ENCODE measurements at places on chromosomes 3 and 15.

DNA sequence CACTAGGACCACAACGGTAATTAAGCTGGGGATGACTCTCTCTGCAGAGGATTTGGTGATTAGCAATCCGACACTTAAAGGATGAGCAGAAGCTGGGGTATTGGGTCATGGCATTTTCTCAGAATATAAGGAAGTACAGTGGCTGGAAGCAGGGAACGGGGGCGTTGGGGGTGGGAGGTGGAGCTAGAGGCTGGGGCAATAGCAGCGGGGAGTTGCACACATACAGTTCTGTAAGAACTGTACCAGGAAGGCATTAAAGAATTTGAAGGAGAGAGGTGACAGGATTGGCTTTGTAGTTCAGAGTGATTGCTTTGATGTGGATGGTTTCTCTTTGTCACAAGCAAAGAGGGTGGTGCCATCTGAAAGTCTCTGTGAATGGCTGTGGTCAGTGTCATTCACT, 28.2 kb downstream of the PSMD6 start:
- DNase-seq = no peak

DNA sequence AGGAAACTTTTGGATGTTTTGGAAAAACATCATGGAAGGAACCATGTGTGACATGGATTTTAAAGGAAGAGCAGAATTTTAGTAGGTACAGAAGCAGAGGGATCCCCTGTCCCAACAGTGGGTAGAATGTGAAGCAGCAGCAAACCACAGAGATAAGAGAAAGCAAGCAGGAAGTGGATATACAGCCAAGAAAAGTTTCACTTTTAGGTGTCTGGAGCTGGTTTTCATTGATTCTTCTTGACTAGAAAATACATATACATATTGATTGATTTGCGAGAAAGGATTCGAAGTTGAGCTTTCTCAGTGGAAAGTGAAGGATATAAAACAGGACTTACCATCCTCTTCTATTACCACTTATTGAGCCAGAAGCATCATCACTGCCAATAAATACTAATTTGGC, 133.5 kb downstream of the KCNMB2 start:
- no peak for DNase-seq

DNA sequence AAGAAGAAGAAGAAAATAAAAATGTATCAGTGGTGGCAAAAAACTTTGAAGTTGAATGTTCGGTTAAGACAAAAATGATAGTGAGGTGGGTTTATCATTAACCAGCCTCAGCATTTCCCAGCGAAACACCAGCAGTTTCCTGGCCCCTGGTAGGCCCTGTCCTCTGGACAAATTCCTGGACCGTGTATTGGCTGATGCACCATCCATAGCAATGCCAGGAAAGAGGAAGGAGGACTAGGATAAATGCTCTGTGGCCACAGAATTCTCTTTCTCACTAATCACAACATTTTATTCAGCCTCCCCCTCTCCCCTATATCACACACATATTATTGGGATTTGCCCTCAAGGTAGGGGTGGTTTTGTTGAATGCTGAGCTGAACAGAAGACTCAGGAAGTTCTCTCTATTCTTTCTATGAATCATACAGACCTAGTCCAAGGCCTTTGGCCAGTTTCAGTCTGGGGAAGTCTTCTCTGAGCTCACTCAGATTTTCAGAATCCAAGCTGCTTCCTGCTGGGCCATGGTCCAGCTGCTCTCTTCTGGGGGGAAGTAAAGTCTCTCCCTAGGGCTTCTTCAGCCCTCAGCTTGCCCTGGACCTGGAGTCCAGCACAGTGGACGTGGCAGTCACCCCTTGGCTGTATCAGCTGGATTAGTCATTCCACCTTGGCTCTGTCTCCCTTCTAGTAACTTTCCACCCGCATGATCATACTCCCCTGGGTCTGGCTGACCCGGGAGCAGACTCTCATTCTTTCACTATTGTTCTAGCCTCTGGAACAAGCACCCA, 27.6 kb downstream of the SLC28A1 start:
- DNase-seq = no peak

- no peak for DNase-seq
Measured at GRCh38 chr15:43769584-43770228, 7.1 kb downstream of the ELL3 start.

DNA sequence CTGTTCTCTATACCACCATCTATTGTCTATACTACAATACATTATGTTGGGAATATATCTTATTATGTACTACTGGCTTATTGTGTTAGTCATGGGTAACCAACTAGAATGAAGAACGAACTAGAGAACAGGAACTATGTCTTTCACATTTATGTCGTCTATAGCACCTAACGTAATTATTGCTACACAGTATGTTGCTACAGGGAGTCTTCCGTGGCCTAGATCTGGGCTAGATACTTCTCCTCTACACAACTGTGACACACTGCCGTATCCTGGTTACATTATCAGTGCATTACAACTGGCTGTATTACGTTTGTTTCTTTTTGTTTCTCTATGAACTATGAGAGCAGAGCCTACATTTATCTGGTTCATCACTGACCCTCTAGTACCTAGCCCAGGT, 34.0 kb downstream of the SCG5 start:
- DNase-seq = no peak

- DNase-seq = no peak
Measured at GRCh38 chr15:99165956-99166689, 61.2 kb downstream of the SYNM start.

DNA sequence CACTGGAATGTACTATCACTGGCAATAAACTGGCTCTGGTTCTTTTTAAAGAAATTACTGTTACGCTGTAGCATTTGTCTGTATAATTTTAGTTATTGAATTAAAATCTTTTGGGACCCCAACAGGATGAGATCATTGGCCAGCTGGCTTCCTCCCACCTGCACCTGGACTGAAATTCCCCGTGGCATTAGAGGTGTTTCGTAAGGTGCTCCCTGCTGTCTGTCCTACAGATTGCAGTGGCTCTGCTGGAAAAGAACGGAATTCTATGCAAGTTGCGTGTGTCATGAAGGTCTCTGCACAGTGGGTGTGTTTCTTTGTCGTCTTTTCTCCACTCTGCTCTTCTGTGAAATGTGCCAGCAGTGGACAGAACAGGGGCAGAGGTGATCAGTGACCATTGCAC, 383.4 kb downstream of the PTPRG start:
- DNase-seq = no peak

DNA sequence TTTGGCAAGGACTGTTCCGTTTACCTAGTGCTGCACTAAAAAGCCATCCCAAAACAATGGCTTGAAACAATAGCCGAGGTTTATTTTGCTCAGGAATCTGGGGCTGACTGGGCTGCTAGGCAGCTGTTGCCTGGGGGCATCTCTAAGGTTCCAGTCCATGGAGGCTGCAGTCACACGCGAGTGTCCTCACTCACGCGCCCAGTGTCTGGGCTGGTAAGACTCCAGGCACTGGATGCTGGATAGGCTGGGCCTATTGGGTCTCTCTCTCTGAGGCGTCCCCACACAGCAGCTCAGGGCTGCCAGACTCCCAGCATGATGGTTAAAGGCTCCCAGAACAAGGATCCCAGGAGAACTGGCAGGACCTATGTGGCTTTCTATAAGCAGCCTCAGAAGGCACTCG, 34.2 kb downstream of the ALS2CL start:
- DNase-seq = no peak

DNA sequence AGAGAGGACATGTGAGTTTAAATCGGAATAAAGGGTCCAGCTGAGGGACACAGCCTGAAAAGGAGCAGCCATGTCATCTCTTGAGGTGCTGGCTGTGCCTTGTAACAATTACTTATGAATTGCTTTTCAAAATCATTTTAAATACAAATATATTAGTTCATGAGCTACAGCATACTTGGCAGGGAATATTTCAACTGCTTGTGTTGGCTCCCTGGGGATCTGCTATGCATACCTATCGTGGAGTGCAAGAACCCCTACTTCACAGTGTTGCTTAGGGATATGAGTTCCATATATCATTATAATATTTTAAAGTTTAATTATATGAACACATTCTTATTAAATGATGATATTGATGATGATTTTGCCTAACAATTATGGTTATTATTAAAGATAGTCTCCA, 19.1 kb upstream of the P2RY14 start:
- DNase-seq = no peak

GRCh38 chr3:123899300-123899865, 15.3 kb upstream of the MYLK start:
- no peak for DNase-seq

DNA sequence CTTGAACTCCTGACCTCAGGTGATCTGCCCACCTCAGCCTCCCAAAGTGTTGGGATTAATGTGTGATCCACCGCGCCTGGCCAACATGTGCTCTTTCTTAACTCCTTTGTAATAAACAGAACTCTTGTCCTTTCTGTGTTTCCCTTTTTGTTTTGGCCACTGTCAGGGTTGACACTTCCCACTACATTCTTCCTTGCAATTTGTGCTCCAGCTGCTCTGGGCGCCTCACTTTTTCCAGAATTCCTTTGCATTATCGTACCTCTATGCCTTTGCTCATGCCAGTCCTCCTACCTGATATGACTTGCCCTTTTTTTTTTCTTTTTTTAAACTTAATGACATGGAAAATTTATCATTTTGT, 38.8 kb upstream of the SMAD3 start:
- no peak for DNase-seq

GRCh38 chr3:3821777-3822176, 22.5 kb downstream of the LRRN1 start:
- DNase-seq = no peak

GRCh38 chr3:194360568-194360967, 9.0 kb downstream of the LRRC15 start:
- DNase-seq = no peak

GRCh38 chr3:108620250-108620649, 30.7 kb downstream of the DZIP3 start:
- no peak for DNase-seq

- DNase-seq = no peak
Measured at GRCh38 chr3:42067326-42067725, 23.8 kb upstream of the TRAK1 start.

- DNase-seq = no peak
Measured at GRCh38 chr3:106288781-106289180, 420.0 kb upstream of the CBLB start.

GRCh38 chr3:98901119-98901391, 440 bp downstream of the DCBLD2 start:
- no peak for DNase-seq

DNA sequence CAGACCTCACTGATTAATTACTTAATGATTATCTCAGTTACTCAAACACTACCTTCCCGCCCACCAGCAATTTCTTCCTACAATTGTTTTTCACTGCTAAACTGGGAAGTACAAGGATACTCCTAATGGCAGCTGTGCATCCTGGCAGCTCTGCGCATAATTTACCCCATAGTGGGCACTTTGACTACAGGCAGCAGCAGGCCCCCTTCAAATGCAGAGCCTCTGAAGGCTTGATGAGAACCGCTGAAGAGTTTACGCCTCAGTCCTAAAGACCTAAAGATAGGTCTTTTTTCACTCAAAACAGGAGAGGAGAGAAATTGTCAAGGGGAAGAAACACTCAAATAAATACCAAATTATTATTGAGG, 10.7 kb downstream of the CCDC32 start:
- DNase-seq = no peak

DNA sequence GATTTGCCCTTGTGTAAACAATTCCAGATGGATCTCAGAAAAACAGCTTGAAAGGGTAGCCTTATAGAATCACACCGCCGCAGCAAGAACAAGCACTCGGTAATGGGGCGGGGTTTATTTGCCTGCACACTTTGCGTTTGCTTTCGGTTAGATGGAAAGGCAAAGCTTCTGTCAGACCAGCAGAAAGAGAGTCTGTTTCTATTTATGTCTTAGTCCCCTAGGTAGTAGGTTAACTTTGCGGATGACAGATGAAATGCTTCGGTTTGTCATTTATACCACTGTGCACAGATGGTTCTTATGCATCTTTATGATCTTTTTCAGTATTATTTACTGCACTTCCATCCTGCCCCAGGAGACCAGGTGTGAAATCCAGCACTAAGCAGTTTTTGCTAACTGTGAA, 62.2 kb downstream of the PYDC2 start:
- no peak for DNase-seq

- no peak for DNase-seq
Measured at GRCh38 chr15:52392008-52392687, 96.5 kb upstream of the MYO5C start.

GRCh38 chr3:169512991-169513390, 150.5 kb downstream of the MECOM start:
- DNase-seq = no peak

DNA sequence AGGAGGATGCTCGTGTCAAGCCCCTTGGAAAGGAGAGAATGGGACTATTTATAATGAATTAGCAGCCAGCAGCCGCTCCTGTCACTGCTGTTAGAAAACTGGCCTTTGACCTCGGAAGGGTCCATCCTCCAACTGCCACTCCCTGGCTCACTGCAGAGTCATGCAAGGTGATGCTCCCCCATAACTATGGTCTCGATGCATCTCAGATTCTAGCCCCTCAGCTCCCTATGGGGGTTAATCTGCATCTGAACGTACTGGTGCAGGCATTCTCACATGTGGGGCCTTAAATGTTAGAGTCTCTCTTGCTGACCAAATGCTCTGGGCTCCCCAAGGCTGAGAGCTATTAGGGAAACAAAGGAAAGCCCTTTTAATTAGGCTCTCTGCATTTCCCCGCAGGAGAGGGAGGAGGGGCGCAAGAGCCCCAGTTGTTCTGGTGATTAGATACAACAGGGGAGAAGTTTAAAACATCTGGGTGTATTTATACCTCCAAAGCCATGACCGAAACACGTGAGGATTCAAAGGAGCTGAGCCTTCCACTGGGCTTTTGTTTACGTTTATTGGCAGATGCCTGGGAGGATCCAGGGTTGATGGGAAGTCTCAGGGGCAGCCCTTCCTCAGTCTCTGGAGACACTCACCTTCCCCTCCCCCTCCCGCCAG, 182.5 kb downstream of the OPA1 start:
- no peak for DNase-seq

DNA sequence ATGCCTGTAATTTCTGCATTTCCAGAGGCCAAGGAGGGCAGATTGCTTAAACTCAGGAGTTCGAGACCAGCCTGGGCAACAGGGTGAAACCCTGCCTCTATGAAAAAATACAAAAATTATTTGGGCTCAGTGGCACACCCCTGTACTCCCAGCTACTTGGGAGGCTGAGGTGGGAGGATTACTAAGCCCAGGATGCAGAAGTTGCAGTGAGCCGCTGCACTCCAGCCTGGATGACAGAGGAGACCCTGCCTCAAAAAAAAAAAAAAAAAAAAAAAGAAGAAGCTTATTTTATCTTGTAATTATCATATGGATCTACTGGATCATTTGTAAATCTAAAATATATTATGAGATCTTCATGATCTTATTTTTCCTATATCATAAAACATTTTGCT, 84.1 kb downstream of the PPCDC start:
- DNase-seq = no peak

DNA sequence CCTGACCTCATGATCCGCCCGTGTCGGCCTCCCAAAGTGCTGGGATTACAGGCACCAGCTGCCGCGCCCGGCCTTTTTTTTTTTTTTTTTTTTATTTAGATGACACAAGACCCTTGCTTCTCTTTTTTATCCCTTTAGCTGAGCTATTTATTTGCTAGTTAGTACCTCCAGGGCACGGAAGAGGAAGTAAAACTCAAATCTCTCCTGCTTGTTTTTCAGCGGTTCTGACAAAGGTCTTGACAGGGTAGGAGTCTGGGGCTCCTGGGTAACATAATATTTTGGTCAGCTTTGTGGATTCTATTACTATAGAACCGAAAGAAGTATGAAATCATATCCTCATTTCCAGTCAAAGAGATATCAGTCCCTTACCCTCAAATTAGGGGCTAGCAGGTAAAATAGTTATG, 44.0 kb upstream of the ETV5 start:
- DNase-seq = no peak

- DNase-seq = no peak
Measured at GRCh38 chr3:157741607-157742006, 238.4 kb upstream of the VEPH1 start.

Measured in activated CD8-positive, alpha-beta memory T cell treated with anti-CD3 and anti-CD28 coated beads for 4 hours (primary cell).